Activated T-helper 2 cell treated with anti-CD3 and anti-CD28 coated beads, Interferon-gamma antibody, Interleukin-2, Interleukin-4, amounts not matched to agents 10 μg/mL and 5 μg/mL and 100 μg/mL, durations not matched to agents 14 hours and 24 hours and 36 hours (primary cell): ENCODE measurements at places on chromosomes 6 and 20. TPM values are rescaled to one million over a fixed set of nuclear protein-coding genes. Genes with fewer than 3 reads are reported as not detected.

Gene MICB
- total RNA-seq = 30.6 and 31.5 TPM in 2 replicates

Gene PSORS1C2
- total RNA-seq = not detected in 2 replicates

Gene NKAIN4
- not detected in 2 replicates for total RNA-seq

Gene TAP1
- 276 and 278 TPM in 2 replicates for total RNA-seq

Gene UBE2V1
- 158 and 174 TPM in 2 replicates for total RNA-seq

Gene HLA-DRA
- 20.8 and 23.7 TPM in 2 replicates for total RNA-seq

Gene CNKSR3
- total RNA-seq = 0.09 and 0.11 TPM in 2 replicates

Gene SALL4
- total RNA-seq = 1.8 and 2.3 TPM in 2 replicates

Gene SGK1
- total RNA-seq = 74.0 and 75.7 TPM in 2 replicates
